ENCODE measurements at places on chromosomes 3 and 15.

GRCh38 chr3:79159736-79160135 lies 608.1 kb downstream of the ROBO1 start:
- DNase-seq: no peak

- no peak for DNase-seq
These were observed 133.2 kb downstream of the ARPP21 start for GRCh38 chr3:35772381-35773015.

DNA sequence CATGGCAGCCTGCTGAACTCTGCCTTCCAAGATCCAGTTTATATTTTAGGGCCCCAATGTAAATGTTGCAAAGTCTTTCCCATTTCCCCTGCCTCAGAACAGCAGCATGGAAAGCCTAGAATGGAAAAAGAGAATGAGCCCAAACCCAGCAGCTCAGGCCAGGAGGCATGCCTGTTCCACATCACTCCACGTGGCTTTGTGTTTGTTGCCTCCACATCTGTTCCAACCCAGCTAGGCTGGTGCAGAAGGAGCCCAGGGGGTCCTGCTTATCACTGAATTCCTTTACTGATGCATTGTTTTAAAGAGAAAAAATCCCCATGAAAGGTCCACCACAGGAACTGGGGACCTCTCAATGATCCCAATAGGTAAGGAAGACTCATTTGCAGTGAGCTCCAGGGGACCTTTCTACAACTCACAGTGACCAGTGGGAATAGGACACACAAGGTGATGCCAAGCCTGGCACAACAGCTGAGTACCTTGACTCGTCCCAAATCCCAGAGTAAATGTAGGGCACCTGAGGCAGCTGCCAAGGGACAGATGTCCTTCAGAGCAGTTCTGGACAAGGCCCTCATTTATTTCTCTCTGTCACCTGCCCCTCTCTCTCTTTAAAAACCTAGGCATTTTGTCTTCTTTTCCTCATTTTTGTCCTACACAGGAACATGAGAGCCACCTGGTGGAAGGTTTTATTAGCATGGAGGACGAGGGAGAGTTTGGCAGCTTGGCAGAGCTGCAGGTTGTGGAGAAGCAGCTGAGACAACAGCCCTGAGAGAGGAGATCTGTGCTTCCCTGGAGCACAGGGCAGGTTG lies 41.7 kb upstream of the ADAMTS17 start:
- DNase-seq: no peak

DNA sequence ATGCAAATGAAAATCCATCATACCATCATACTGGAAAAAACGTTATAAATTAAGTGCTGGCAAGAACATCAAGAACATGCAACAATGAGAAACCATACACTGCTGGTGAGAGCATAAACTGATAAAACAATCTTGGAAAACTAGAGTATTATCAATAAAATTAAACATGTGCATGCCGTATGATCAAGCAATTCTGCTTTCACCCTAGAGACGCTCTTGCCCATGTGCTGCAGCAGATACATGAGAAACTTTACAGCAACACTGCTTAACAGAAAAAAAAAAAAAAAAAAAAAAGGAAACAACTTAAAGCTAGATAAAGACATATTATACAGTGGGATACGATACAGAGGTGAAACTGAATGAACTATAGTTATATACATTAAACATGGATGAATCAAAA lies 21.8 kb downstream of the SPG11 start:
- no peak for DNase-seq

DNA sequence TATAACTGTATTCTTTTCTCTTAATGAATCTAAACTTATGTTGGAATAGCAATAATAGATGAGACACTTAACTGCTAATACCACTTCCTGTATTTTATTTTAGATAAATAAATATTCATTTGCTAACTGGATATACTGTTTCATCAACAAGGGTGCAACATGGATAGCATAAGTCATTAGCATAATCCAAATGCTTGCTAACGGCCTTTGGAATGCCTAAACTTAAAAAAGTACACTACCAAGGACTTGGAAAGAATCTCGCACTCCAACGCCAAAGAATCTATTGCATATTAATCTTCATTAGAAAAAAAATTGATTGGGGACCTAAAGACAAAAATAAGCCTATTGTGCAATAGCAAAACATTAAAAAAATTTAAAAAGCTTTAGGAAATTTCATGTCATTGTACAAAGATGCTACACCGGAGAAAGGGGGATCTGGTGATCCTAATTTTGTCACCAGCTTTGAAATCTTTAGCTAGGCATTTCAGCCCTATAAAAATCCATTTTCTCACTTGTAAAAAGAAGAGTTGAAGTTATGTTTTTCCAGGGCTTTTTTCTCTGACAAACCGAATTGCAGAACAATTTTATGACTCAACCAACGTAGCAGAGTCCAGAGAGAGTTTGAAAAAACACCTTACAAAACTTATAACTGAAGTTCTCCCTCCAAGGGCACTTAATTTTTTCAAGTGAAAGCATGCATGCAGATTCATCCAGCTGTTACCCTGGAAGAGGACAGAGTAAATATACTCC lies 4.1 kb downstream of the VGLL3 start:
- no peak for DNase-seq

- no peak for DNase-seq
These were observed 4.6 kb upstream of the DENND4A start for GRCh38 chr15:65796610-65797078.

DNA sequence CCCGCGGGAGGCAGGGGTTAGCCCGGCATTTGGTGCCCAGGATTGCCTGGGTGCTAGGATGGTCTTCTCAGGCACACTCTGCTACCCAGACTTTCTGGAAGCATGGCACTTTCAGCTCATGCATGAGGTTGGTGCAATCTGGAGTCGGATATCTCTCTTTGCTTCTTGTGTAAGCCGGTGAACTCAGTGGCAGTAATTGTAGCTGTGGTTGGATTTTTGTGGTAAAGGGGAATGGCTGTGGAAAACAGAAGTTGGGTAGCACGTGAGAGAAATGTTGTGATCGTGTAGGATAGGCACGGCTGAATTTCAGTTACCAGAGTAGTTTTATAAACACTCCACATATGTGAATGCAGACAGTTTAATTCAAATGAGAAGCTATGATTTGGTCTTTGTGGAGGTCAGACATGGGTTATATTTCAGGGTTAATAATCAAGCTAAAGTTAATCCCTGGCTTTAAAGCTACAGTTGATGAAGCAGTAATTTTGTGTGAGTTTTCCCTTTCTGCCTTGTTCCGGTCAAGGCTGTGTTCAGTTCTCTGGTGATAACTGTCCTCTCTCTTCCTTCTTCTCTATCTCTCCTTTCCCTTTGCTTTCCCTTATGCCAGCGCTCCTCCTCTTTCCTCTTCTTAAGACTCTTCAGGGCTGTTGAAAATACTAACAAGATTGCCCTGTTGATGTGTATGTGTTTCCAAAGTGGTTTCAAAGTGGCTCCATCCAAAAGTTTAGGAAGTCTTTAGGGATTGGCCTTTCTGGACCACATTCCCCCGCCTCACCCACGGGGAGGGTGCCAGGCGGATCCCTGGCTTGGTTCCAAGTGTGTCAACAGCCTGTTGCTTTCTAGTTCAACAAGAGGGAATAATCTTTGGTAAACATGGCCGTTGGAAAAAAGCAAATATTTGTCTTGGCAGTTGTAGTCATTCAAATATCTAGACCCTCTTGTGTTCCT lies 404.6 kb upstream of the C2CD4B start:
- no peak for DNase-seq

DNA sequence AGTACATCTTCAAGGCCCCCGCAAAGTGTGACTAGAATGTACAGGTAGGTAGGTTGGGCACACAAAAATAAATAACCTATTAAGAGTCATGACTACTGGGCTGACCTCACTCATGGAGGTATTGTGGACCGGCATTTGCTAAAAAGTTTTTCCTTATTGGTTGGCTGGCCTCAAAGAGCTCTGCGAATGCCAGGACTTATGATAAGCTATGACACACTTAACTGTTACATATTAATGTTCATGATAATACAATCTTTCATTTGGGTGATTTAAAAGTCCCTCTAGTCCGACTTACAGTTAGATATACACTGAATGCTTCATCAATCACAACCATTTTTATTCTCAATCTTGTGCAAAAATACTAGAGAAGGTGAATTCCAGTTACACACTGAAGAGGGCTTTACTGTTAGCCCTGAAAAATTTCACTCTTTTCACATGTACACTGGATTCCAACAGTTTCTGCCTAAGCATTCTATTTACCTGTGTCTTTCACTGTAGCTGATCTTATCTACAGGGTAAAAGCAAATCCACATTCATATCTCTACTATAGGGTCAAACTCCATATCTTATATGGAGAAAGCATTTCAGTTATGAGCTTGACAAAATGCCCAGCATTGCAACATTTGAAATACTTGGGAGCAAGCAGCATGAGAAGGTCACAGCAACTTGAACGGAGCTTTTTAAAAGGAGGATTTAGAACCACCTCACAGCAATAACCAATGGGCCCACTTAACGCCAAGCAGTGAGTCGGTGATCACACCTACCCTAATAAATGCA lies 329.1 kb downstream of the FOXP1 start:
- DNase-seq: no peak

GRCh38 chr3:107542665-107543064 lies 19.9 kb downstream of the BBX start:
- DNase-seq: no peak

DNA sequence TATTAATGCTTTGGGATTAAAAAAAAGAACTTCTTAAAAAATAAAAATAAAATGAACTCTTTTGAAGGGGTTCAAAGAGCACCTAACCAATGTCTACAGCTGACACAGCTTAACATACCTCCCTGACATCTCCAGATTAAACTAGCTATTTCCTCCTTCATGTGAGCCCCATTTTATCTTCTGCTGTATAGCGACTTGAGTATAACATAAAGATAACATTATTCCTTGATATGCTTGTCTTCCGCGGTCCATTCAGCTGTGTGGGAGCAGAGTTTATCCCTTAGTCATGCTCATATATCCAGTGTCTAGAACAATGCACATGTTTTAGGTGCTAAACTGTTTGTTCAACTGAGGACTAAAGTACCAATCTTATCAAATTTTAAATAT lies 7.8 kb upstream of the CHRM5 start:
- no peak for DNase-seq

- DNase-seq: no peak
These were observed 6.1 kb downstream of the CYP1A2 start for GRCh38 chr15:74754593-74755215.

DNA sequence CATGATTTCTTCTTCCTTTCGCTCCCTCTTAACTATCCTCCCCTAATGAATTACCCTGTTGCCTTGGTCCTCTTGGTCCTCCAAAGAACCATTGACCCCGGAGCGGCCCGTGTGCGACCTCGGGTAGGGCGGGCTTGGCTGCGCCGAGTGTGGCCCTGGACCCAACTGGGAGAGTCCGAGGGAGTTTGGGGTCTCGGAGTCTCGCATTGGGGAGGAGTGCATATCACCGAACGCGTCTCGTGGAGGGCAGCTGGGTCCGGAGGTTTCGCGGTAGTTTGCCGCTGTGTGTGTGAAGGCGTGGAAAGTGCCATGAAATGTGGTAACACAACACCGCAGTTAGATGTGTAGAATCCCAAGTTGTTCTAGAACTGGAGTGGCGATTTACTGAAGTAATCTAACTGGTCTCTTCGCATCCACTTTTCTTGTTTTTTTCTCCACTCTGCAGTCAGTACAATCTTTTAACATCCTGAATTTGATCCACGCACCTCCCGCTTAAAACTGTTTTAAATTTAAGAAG lies 363 bp downstream of the GTF2E1 start:
- DNase-seq: peak; percentile 11

GRCh38 chr3:32972482-32973146 lies 21.2 kb downstream of the CCR4 start:
- DNase-seq: no peak

GRCh38 chr15:29860872-29861271 lies 38.6 kb upstream of the TJP1 start:
- no peak for DNase-seq

DNA sequence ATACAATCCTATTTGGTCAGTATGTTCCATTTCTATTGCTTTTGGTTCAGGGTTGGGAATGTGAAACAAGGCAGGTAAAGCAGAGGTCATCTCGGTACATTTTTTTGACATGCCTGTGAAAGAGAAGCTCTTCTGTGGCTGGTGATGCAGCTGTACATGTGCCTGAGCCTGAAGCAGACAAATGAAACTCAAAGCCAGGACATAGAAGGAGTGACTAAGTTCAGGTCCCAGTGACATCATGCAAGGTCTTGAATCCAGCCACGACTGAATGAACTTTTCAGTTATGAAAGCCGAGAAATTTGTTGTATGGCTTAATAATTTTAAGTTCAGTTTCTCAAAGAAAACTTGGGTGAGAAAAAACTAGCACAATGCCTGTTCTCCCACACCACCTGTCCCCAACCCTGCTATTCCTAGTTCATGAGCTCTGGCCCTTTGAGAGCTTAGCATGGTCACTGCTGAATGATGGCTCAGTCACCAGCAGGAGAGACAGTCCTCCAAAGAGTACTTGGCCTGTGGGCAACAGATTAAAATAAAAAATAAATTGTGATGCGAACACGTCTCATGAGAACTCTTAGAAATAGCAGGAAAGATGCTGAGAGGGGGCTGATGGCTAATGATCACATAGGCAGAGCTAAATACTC lies 600.2 kb upstream of the GRM7 start:
- no peak for DNase-seq
